ENCODE measurements at places on chromosomes 2 and 18.

GRCh38 chr18:22057908-22058527, 111.4 kb upstream of the GATA6 start:
- no peak for DNase-seq

DNA sequence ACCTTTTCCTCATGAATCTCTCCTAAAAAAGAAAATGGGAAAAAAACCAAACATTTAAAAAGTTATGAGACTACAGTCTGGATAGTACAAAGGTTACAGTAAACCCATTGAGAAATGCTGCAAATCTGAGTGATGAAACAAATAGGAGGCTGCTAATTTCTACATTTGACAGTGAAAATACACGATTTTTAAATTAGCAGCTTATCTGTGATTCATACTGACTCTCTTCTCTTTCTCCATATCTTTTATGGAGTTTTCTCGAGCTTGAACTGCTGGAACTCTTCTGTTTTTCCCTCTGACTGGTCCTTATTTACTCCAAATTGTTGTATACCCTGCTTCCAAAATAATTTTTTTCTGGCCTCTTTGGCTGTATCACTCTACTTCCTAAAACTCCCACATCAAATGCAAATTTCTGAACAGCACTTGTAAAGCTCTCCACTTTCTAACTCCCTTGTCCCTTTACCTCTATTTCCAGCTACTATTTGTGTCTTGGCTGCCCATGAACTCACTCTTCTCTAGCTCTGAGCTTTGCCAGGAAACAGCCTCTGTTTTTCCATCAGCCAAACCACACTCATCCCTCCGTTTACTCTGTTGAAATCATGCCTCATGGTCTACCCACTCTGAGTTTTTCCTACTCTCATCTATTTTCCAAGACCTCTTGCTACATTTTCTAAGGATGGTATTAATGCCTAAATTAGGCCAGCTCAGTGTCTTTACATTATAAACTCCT, 73.7 kb downstream of the RBMS1 start:
- no peak for DNase-seq

DNA sequence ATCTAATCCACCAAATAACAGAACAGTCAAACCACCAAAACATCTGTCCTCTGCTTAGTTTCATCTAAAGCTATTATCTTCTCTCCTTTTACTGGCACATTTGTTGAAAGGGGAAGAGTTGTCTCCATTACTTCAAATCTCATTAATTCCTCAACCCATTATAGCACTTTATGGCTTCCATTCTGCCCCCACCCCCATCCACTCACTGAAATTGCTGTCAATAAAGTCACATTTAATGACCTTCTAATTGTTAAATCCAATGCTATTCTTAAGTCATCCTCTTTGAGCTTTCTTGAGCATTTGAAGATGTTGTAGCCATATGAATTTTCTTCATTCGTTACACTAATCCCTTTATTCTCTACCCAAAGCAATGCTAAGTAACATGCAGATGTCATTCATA, 5.2 kb downstream of the OXER1 start:
- DNase-seq: no peak

GRCh38 chr18:80184243-80184772, 63.0 kb downstream of the PARD6G start:
- DNase-seq: no peak

DNA sequence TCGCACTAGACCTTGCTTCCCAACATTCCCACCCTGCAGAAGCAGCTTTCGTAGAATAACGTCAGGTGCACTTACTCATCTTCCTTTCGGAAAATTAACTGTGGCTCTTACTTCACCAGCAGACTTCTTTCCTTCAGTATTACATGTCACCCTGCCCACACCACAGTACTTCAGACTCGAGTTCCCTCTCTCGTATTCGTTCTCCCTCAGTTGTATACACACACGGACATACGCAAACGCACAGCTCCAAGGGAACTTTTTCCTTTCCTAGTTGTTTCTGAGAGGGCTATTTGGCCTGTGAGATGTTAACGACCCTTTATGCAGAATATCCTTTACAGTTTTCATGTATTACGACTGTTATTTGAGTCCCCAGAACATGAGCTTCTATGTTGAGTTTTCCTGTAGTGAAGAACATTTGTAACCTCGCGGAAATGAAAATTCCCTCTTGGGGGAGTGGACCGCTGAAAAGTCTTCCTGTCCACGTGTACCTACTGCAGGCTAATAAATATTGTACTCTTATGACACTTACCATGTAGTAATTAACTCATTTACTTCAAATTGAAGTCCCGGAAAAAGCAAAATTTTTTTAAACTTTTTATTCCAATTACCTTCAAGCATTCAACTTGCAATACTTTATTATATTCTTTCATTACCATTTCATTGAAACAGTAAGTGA, 908 bp downstream of the ERLEC1 start:
- DNase-seq: no peak

DNA sequence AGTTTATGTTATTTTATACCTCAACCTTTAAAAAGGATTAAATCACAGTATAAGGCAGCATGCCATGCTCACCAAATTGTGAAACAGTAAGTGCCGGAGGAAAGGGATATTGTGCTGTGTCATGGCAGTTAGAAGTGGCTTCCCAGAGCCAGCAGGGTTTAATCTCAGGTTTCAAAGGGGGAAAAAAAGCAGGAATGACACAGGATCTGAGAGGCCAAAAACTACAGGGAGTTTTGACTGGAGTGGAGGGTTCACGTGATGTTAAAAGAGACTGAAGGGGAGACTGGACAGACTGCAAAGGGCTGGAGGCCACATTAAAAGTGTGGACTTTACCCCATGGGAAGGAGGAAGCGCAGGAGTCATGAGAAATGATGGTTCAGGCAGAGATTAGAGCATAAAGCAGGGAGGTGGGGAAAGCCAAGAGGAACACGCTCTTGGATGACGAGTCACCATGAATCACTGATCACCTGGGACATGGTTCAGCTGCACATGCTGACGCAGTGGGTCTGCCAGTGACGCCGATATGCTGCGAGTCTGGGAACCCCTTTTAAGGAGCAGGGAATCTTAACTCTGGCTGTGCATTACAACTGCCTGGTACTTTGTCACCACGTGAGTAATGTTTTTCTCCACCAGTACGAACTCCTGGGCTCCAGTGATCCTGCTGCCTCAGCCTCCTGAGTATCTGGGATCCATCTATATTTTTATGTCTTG, 6.1 kb downstream of the CHMP1B start:
- no peak for DNase-seq

- DNase-seq: no peak
Observed at GRCh38 chr2:47198985-47199451, 43.9 kb upstream of the STPG4 start.
